Chondrocyte (in vitro differentiated cells): ENCODE measurements at places on chromosomes 4 and X.

DNA sequence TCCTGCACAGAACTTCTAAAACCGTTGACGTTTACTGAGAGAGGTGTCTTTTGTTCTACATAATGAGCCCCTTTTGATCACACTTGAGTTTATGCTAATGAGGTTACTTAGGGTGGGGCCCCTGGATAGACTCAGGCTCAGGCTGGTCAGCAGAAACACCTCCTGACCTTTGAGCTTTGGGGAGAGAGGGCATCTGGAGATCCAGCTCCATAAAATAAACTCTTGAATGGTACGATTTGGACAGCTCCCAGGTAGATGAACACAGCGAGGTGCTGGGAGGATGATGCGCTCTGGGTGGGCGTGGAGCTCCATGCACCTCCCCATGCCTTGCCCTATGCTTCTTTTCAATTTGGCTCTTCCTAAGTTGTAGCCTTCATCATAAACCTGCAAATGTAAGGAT, 52.0 kb downstream of the ENOPH1 start:
- no peak for DNase-seq

DNA sequence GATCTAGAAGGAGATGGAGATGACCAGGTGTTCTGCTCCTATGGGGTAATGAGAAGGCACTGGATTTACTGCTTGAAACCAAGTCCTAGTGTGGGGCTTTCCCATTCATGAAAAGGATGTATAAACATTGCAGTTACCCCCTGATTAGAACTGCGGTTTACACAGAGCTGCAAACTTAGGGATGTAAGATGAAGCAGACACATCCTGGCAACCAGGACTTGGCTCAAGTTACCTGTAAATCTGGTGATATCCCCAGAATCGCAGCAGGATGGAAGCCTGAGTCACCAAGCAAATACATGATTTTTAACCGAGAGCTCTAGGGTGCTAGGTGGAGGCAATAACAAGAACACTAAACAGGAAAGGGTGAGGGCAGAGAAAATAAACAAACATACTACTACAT, 178.6 kb upstream of the MAMLD1 start:
- DNase-seq, result no peak

- DNase-seq, result no peak
These were observed 162.5 kb downstream of the SHROOM3 start for GRCh38 chr4:76597423-76597979.

DNA sequence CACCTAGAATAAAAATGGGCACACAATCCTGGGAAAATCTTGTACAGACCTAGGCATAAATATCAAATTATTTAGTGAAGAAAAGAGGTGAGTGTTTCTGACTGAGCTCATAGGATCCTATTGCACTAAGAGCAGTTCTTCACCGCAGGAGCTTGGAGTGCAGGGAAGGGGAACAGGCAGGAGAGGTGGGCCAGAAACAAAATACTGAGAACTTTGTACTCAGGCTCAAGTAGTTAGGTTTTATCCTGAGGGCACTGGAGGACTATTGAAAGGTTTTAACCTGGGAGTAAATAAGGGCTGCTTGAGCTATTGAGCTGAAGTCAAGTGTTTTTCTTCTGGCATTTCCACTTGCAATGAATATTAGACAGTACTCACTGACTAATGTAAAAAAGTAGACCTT, 12.2 kb downstream of the EPHA5 start:
- DNase-seq, result no peak

DNA sequence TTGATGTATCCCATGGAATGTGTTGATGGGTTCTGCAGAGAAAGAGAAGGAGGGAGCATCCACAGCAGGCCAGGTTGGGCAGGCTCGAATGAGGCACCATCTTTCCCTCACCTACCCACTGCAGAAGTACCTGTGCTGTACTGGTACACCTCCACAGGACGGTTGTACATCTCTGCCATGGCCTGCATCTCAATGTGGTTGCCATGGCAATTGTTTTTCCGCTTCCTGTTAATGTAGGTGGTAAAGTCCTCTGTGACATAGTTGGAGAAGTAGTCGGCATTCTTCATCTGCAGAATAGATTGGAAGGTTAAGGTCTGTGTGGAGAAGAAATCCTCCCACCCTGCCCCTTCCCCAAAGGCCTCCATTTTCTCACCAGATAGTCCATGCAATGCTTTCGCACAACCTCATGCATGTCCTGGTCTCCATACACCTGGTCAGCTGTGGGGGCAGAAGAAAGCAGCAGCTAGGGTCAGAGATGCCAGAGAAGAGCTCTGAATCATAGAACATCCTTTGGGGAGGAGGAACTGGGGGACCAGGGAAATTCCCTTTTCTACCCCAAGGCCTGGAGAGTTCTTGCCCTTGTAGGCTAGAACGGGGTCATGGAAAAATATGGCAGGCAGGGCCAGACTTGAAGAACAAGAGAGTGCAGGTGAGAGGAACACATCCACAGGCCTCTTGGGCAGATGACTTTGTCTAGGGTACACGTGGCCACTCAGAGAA, 15.9 kb upstream of the PIM2 start:
- DNase-seq, result no peak

DNA sequence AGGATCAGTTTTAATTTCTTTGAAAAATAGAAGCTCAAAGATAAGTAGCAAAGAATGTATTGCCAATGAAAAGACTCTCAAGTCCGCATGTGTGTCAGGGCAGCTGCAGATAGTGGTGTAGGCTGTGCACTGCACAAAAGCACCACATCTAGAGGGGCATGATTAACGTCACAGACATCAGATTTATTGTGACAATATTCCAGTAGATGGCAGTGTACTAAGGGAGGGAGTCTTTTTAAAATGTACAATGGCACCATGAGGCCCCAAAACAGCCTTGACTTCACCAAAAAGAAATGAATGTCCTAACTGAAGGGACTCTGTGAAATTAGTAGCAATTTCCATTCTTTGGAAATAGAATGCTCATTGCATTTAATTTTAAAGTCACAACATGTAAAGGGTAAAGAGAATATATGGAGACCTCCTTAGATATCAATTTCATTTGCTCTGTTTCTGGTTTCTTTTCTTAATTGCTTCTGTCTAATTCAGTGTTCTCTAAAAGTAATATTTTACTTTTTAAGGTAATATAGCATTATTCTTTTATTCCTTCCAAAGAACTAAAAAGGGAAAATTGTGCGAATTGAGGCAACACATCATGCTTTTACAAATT, 98.4 kb downstream of the ZNF827 start:
- DNase-seq, result no peak

- no peak for DNase-seq
These were observed 25.4 kb downstream of the MBNL3 start for GRCh38 chrX:132463411-132463810.

- no peak for DNase-seq
These were observed 600 bp downstream of the RADX start for GRCh38 chrX:106612393-106612763.
